ENCODE measurements at places on chromosomes 1 and 21.

DNA sequence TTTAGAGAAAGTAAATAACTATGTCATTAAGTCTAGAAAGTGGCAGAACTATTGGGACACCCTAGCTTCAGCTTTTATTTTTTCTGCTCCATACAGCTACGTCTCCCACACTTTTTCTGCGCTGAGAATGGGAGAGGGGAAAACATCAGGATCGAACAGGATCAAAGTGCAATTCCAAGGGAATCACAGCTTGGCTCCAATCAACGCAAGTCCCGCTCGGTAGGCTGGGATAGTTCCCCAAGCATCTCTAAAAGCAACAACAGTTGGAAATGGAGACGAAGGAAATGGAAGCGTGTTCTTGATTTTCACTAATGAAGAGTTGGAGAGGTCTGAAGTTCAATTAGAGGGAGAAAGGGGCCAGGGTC, 536 bp downstream of the HMGCL start:
- DNase-seq = no peak

DNA sequence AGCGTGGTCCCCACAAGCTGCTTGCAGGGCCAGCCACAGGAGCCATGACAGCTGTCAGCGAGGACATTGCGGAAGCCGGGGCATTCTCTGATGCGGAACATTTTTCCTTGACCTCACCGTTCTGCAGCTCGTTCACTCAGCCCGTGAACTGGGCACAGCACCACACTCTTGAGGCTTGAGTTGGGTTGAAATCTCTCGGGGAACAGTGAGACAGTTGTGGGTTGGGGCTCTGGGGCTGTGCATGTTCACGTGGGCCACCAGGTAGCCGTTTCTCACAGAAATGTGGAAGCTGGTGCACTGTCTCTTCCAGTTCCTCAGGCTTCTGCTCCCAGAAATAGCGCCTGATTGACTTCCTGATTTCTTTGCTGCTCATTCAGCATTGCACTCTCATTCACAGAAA, 69.8 kb downstream of the SPSB1 start:
- DNase-seq = no peak

- DNase-seq = no peak
These were observed 31.0 kb upstream of the IFI16 start for GRCh38 chr1:158978730-158979129.

DNA sequence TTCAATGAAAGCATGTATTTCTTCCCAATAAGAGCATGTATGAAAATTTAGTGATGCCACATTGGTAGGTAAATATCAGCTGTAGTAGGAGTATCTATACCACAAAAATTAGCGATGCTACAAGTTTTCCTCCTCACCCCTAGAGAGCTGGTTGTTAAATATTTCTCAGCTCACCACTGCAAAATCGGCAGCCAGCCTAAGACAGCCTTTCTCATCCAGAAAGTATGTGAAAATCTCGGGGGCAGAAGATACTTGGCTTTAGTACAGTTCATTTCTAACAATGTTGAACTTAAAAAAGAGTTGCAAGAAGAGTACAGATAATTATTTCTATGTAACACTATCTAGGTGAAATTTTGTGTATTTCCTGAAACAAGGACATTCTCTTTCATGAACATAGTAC, 235.4 kb downstream of the TPR start:
- no peak for DNase-seq

- DNase-seq = peak; percentile 14
These were observed 51.8 kb upstream of the FAM89A start for GRCh38 chr1:231091831-231092301.

DNA sequence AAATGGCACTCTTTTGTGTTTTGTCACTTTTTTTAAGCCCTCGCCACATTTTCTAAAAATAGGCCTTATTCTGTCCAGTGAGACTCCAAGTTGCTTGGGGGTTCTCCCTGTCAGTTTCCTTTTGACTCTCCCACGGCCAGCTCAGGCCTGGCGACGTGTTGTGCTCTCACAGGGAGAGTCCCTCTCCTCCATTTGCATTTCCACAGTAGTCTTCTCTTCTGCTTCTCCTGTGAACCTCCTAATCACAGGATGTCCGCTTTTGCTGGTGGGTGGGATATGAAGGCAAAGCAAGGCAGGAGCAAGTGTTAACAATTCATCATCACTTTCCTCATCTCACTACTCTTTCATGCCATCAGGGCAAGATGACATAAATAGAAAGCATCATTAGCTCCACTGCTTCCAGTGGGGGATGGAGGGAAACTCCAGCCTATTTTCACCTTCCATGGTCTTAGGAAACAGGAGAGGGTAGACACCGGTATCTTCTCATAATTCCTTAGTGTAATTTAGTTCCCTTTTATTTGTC, 99.8 kb downstream of the INTS7 start:
- no peak for DNase-seq

DNA sequence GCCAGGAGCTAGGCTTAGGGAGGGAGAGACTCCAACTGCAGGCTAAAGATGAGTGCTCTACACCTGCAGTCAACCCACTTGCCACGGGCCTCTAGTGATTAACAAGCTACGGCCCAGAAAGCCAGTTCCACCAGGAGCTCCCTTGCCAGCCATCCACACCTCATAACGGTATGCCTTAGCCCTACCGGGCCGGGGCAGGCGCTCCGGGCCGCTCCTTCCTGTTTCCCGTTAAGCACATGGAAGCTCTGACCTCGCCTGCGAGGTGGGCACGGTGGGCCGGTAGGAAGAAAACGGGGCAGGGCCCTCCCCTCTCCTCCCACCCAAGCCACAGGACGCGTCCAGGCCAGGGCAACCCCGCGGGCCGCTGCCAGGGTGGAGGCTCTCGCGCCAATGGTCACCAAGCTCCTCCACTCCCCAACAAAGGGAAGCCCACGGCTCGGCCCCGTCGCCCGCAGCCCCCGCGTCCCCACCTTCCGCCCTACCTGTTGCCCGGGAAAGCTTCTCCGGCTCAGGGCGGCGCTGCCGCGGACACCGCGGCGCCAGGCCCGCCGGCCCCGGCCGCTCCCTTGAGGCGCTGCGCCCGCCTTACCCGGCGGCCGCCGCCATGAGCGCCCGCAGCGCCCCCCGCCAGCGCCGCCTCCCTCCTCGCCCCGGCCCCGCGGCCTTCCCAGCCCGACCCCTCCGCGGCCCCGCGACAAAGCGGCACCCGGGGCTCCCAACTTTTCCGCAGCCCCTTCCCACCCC, 627 bp downstream of the CERS2 start:
- no peak for DNase-seq

DNA sequence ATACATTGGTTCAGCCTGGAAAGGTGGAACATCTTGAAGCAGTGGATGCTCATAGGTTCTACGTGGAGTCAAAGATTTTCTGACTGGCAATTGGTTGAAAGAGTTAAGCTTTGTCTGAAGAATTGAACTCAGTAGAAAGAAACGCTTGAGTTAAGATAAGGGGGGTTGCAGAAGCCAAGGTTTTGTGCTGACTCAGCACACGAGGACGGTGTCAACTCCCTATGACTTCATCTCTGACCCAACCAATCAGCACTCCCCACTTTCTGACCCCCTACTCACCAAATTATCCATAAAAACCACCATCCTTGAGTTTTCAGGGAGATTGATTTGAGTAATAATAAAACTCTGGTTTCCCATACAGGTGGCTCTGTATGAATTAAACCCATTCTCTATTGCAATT, 2.5 kb upstream of the PINK1 start:
- DNase-seq = no peak

DNA sequence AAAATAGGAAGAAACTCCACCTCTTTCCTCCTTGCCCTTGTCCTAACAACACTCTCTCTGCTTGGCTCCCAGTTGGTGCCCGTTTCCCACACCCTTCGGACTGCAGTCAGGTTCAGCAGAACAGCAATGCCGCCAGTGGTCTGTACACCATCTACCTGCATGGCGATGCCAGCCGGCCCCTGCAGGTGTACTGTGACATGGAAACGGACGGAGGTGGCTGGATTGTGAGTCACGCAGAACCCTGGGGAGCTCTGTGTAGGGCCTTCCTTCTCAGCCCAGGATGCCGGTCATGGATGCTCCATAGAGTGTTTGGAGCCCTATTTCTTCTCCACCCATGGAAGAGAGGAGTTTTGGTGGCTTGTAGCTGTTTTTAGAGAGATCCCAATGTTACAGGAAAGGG, 60.9 kb downstream of the TNN start:
- no peak for DNase-seq

DNA sequence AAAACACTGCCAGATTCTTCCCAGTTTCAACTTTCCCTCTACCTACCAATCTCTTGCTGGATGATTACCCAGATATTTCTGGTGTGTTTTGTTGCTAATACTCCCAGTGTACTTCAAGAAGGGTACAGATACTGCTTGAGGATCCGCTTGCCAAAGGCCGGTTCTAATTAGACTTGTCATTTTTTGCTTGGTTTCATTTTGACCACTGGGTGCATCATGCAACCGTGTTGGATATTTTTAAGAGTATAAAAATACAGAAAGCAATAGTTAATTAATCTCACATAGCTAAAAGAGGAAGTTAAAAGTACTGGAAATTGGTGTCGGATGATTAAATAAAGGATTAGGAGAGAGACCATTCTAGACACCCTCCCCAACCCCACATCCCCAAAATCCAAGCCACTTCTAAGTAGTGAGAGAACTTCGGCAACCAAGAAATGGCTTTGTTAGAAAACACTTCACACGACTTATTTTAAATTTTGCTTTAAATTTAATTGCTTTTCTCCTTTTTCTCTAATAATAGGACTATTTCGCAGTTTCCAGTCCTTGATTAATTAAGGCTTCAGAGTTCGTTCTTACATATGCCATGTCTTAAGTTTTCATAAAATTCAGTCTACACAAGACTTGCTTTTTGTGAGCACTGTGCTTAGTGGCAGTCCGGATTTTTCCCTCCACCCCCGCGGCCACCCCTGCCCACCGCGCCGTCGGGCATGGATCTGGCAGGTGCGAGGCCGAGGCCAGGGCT, 2.5 kb upstream of the CDKN2C start:
- DNase-seq = no peak

GRCh38 chr1:184289825-184290550, 96.8 kb upstream of the C1orf21 start:
- DNase-seq = no peak

DNA sequence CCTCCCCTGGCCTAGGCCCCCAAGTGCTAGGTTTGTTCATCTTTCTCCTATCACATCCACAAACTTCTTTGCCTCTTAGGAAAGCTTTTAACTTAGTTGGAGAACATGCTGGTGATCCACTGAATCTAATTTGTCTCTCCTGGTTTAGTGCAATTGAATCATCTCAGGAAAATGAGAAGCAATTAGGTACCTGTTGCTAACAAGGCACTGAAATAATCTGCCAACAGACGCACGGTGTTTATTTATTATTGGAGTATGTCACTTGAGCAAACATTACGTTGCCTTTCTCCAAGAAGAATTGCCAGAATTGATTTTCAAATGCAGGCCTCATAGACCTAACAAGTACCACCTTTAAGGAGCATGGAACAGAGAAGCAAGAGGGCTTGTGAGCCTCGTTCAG, 309.4 kb downstream of the NFIA start:
- no peak for DNase-seq

GRCh38 chr1:216913976-216914375, 190.7 kb upstream of the ESRRG start:
- no peak for DNase-seq

GRCh38 chr1:170853867-170854266, 81.5 kb upstream of the MROH9 start:
- no peak for DNase-seq

DNA sequence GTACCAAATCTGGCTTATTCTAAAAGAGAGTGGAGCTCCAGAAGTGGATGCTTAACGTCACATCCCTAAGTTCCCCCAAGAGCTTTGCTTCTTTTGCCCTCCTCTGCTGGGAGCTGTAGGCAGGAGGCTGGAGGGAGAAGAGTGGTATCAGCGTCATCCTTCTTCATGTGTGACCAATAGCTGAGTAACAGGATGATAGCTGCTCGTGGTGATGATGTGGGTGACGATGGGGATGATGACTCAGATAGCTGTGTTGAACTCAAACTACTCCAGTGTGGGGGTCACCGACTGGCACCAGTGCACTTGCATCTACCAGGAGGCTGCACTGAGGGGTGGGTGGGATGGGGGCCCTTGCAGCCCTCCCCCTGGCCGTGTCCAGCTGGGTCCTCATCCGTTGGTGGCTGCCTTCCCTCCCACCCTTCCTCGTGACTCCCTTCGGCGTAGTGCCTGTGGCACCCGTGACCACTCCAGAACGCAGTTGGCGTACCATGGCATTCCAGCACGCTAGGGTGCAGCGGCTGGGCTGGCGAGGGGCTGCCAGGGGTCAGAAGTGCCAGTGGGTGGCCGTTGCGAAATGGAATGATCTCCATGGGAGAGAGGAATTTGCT, 1.1 kb downstream of the IGFN1 start:
- no peak for DNase-seq
